ENCODE measurements at places on chromosomes 5 and 9.

GRCh38 chr5:120919017-120919416 is 454.9 kb downstream of the PRR16 start:
- no peak for DNase-seq

- no peak for DNase-seq
Observed at GRCh38 chr9:109843641-109844040, 63.6 kb downstream of the PALM2AKAP2 start.

- no peak for DNase-seq
Observed at GRCh38 chr5:142590451-142591231, 95.2 kb downstream of the FGF1 start.

GRCh38 chr5:138334867-138335447 is 3.1 kb upstream of the FAM53C start:
- DNase-seq: no peak

DNA sequence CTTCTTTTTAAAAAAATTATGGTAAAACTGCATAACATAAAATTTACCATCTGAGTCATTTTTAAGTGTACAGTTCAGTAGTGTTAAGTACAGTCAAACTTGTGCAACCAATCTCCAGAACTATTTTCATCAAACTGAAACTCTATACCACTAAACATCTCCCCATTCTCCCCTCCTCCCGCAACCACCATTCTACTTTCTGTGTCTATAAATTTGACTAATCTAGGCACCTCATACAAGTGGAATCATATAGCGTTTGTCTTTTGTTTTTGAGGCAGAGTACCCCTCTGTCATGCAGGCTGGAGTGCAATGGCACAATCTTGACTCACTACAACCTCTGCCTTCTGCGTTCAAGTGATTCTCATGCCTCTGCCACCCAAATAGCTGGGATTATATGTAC is 24.0 kb upstream of the EBF1 start:
- DNase-seq: no peak

Data from CD4-positive, alpha-beta T cell treated with Interleukin-1 beta for 1 hour (primary cell).